Activated CD8-positive, alpha-beta T cell treated with anti-CD3 and anti-CD28 coated beads for 36 hours (primary cell): ENCODE measurements at places on chromosomes 1 and 21. TPM values are rescaled to one million over a fixed set of nuclear protein-coding genes. Genes with fewer than 3 reads are reported as not detected.

The OR2L8 gene
- total RNA-seq, result 0.34 TPM

The TSPAN2 gene
- 0.90 TPM for total RNA-seq

The RYR2 gene
- 0.02 TPM for total RNA-seq

The IFI16 gene
- total RNA-seq, result 199 TPM

The VWA1 gene
- 0.97 TPM for total RNA-seq

The SPRR1A gene
- not detected for total RNA-seq

The A3GALT2 gene
- not detected for total RNA-seq

The SH3BGRL3 gene
- total RNA-seq, result 316 TPM

The SPRR2B gene
- not detected for total RNA-seq

DNA sequence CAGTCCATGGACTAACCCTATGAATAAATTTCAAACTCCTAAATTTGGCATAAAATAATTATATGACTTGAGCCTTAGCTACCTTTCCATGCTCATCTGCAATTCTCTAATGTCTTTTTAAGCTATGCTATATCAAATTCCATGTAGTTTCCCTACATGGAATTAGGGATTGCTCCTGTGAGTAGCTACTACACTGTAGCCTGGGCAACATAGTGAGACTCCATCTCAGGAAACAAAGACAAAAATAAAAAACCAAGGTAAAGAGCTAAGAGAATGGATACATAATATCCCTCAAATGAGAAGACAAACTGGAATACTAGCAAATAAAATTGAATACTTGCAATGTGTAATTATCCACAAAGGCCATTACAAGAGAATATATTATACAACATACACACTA is 37.5 kb downstream of the ATP1B1 start:
- DNase-seq, result no peak

DNA sequence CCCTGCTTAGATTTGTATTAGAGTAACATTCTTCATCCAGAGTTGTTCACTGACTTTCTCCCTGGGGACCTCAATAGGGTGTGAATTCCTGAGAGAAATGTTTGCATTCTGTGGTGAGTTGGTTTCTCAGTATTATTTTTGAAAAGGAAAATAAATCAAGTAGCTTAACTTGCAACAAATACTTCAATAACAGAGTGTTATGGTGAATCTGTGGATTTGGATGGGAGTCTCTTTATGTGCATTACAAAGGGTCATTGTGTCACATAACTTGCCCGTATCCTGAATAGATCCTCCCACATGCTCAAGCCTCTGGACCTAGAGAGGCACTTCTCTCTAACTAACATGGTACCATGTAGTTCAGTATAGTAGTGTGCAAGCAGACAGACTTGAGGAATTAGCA is 68.4 kb upstream of the IPO9 start:
- DNase-seq, result no peak

- no peak for DNase-seq
Measured at GRCh38 chr1:22670352-22670975, 17.4 kb downstream of the C1QB start.

DNA sequence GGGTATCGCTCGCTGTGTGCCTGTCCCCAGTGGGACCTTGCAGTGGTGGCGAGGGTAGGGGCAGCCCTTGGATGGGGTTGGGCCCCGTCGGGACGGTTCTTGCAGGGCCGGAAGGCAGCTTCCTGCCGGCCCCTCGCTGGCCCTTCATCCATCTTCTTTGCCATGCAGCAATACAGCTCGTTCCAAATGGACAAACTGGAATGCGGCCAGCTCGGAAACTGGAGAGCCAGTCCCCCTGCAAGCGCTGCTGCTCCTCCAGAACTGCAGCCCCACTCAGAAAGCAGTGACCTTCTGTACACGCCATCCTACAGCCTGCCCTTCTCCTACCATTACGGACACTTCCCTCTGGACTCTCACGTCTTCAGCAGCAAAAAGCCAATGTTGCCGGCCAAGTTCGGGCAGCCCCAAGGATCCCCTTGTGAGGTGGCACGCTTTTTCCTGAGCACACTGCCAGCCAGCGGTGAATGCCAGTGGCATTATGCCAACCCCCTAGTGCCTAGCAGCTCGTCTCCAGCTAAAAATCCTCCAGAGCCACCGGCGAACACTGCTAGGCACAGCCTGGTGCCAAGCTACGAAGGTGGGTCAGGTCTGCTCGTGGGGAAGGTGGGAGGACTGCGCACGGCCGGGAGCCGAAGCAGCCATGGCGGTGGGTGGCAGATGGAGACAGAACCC is 45.8 kb downstream of the SIM2 start:
- no peak for DNase-seq

DNA sequence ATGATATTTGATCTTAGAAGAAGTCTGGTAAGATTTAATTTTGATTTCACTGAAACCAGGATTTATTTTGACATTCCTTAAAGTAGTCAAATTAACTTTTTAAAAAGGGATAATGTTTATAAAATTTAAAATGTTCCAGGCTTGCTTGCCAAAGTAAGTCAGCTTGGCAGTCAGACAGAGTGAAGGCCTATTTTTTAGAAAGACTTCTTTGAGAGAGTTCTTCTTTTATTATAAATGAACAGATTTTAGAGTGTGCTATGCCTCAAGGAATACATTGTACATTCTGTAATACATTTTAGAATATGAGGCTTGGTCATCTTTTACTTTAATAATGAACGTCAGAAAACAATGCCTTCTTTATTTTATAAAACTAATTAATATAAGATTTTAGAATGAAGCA is 138.7 kb downstream of the DISP1 start:
- no peak for DNase-seq

GRCh38 chr1:76715474-76715873 is 151.8 kb upstream of the ST6GALNAC5 start:
- DNase-seq, result no peak

DNA sequence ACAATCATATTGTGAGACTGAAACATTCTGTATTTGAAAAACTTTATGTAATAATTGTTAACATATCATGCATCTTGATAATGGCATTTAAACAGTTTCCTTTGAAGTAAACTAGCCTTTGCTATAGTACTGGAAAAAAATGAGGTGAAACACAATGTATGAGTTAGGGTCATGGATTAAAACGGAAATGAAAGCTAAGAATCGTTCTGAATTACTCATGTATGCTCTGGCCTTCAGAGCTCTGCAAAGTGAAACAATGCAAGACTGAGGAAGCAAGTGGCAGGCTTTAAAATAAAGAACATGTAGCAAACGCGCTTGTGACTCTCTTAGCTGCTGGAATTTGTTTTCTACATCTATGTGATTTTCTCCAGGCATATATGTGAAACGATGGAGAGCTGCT is 317.1 kb downstream of the DPYD start:
- DNase-seq, result no peak

DNA sequence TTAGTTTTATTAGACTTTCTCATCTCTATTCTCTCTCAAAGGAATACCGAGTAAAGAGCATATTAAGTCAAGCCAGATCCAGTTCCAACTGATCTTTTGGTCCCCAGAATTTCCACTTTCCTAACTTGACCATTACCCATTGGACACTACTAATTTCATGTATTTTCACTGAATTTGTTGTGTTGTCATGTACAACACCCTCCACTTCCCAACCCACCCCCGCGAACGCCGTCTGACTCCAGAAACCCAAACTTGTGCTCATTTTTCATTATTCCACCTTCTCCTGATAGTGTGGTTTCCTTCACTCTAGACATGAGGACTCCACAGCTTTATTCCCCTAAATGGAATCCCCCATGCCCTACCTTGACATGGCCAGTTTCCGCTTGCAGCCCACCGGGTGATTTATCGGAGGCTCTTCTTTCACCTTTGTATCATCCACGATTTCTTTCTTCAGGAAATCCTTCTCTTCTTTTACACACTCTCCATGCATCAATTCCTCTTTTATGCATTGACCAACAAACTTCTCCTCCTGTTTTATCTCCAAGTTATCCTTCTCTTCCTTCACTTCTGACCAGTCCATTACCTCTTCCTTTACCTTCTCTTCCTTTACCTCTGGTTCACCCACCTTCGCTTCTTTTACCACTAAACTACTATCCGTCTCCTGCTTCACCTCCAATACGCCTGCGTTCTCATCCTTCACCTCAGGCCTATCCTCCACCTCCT is 805 bp downstream of the ZNHIT6 start:
- DNase-seq, result no peak

- DNase-seq, result no peak
Measured at GRCh38 chr1:30930631-30931173, 22.1 kb upstream of the SDC3 start.

- no peak for DNase-seq
Measured at GRCh38 chr1:33335020-33335419, 14.1 kb upstream of the A3GALT2 start.

GRCh38 chr1:243364866-243365265 is 109.0 kb downstream of the SDCCAG8 start:
- no peak for DNase-seq

DNA sequence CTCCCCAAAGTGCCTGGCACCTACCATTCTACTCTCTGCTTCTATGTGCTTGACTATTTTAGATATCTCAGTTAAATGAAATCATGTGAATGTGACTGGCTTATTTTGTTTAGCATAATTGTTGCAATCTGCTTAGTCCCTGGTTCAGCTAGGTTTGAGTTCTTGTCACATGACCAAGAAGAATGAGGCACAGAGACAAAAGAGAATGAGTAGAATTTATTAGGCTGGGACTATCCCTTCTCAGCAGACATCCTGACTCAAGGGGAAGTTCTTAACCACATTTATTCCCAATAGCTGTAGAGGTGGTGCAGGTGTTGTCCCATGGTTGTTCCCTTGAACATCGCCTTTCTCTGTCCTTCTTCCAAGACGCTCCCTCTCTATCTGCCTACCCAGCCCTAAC is 1485.7 kb downstream of the KCNT2 start:
- no peak for DNase-seq

- DNase-seq, result no peak
Measured at GRCh38 chr1:220843481-220844011, 35.7 kb upstream of the HLX start.

- peak; percentile 16 for DNase-seq
Measured at GRCh38 chr1:102174259-102174863, 177.6 kb upstream of the OLFM3 start.

GRCh38 chr1:226223786-226224244 is 351 bp downstream of the MIXL1 start:
- DNase-seq, result peak; percentile 44

DNA sequence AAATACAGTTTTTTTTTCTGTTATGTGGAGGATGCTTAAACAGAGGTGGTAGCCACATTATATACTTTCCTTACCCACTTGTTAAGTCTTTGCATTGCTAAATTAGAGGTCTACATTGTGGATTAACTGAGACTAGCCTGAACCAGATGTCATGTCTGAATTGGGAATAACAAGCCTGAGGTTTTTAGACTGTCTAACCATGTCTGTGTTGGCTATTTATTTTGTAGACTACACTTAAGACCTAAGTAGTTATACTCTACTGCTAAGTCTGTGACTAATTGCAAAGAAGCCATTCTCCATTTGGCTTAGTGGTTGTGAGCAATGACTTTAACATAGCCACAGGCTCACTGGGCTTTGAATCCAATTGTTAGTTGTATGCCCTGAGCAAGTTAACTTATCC is 45.4 kb downstream of the CDC14A start:
- DNase-seq, result no peak

DNA sequence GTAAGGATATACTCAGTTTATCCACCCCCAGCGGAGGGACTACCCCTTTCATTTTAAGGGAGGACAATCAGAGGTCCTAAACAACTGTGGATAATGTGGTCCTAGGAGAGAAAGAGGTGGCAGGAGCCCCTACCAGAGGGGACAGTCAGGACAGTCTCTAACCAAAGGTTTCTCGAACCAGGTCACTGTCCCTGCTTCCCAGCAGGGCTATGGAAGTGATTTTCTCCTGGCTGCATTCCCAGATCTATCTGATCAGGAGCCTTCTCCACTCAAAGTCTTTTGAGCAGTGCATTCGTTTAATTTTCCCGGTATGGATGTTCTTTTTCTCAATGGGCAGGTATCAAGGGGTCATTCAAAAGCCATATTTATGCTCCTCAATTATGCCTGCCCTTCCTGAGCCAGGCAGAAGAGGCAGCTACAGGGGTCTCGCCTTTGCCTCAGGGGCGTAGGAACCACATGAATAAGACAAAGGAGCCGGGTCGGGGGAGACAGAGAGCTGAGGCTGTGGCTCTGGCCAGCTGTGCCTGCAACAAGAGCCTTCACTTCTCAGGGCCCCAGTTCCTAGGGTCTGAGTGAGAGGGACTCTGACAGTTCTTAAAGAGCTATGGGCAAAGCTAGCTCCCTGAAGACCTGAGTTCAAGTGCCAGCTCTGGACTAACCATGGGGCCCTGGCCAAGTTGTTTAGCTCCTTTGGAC is 62.5 kb upstream of the DMRTB1 start:
- no peak for DNase-seq

- DNase-seq, result peak; percentile 1
Measured at GRCh38 chr1:144101397-144102045, 129.7 kb upstream of the FAM72C start.

- DNase-seq, result no peak
Measured at GRCh38 chr1:9665193-9665592, 13.7 kb downstream of the PIK3CD start.

GRCh38 chr1:157292302-157292701 is 154.1 kb upstream of the ETV3 start:
- no peak for DNase-seq

GRCh38 chr1:58152697-58153096 is 393.8 kb downstream of the OMA1 start:
- DNase-seq, result no peak

DNA sequence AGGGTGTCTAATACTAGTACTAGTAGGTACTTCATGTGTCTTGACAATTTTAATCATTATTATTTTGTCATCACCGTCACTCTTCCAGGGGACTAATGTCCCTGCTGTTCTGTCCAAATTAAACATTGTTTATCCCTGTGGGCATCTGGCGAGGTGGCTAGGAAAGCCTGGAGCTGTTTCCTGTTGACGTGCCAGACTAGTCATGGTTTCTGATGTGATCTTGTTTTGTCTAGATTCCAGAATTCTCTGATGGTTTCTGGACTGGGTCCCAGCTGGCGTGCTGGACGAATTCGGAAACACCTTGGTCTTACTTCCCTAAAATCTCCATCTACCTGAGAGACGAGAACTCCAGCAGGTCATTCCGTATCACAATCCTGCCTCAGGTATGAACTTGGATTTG is 66.1 kb upstream of the FAM3B start:
- DNase-seq, result no peak

- DNase-seq, result no peak
Measured at GRCh38 chr21:32377506-32377905, 15.3 kb downstream of the URB1 start.

DNA sequence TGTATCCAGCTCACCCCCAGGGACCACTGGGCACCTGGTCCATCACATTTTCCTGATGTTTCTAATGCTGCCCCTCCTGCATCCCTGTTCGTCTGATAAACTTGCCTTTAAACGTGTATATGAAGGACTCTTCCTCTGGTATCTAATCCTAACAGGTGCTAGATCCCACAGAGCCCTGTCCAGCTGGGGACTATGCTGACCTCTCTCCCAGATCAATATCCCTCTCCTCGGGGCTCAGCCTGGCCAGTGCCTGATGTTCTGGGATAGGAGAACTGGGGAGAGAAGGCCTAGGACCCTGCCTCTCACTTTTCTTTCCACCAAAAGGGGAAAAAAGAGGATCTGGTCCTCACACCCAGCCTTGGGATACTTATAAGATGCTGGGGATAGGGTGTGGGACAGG is 1.4 kb upstream of the SLC5A9 start:
- DNase-seq, result no peak
